Placental epithelial cell (primary cell): ENCODE measurements at places on chromosomes 1 and 21. TPM values are rescaled to one million over a fixed set of nuclear protein-coding genes. Genes with fewer than 3 reads are reported as not detected.

ZNHIT6 gene
- total RNA-seq, result 8.2 and 8.6 TPM in 2 replicates

NR5A2 gene
- total RNA-seq, result 0.22 and 0.79 TPM in 2 replicates

AGMAT gene
- 0.33 TPM in 1 of 2 replicates, not detected in the other for total RNA-seq

OR6K3 gene
- total RNA-seq, result not detected in 2 replicates

SPRR1B gene
- total RNA-seq, result not detected in 2 replicates

TEDDM1 gene
- not detected in 2 replicates for total RNA-seq

COL16A1 gene
- total RNA-seq, result 26.6 and 99.7 TPM in 2 replicates

GPX7 gene
- 91.3 and 194 TPM in 2 replicates for total RNA-seq

SLC19A2 gene
- 8.2 and 20.9 TPM in 2 replicates for total RNA-seq

NOTCH2 gene
- 103 and 110 TPM in 2 replicates for total RNA-seq

TARS2 gene
- 16.9 and 20.9 TPM in 2 replicates for total RNA-seq
